IMR-90 (cell line): ENCODE measurements at places on chromosomes 7 and 10. TPM values are rescaled to one million over a fixed set of nuclear protein-coding genes. Genes with fewer than 3 reads are reported as not detected.

- DNase-seq = no peak
Observed at GRCh38 chr7:50491209-50491608, 41.1 kb upstream of the FIGNL1 start.

DNA sequence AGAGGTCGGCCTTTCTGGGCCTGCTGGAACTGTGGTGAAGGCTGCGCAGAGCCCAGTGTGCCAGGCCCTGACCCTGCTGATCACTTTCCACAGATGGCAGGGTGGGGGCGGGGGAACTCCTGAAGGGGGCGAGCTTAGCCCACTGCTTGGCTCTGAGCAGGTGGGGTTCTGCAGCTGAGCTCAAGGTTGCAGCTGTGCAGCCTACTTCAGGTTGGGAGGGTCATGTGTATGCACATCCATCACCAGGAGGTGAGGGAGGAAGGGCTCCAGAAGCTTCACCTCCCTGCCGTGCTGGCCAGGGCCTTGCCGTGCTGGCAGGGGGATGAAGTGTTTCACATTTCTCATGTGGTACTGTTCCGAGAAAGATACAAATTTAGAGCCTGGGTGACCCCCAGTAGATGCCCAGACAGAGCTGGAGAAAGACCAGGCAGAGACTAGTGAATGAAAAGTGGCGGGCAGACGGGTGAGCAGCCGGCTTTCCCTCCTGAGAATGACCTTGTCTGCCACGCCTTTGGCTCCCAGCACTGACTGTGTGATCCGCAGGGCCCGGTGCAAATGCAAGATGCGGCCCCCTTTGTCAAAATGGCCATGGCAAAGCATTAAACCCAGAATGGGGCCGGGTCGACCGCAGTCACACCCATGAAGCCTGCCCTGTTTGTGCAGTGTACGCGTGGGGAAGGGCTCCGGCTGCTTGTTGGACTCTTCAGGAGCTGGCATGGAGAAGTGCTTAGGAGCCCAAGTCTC lies 25.2 kb downstream of the FAM241B start:
- no peak for DNase-seq

DNA sequence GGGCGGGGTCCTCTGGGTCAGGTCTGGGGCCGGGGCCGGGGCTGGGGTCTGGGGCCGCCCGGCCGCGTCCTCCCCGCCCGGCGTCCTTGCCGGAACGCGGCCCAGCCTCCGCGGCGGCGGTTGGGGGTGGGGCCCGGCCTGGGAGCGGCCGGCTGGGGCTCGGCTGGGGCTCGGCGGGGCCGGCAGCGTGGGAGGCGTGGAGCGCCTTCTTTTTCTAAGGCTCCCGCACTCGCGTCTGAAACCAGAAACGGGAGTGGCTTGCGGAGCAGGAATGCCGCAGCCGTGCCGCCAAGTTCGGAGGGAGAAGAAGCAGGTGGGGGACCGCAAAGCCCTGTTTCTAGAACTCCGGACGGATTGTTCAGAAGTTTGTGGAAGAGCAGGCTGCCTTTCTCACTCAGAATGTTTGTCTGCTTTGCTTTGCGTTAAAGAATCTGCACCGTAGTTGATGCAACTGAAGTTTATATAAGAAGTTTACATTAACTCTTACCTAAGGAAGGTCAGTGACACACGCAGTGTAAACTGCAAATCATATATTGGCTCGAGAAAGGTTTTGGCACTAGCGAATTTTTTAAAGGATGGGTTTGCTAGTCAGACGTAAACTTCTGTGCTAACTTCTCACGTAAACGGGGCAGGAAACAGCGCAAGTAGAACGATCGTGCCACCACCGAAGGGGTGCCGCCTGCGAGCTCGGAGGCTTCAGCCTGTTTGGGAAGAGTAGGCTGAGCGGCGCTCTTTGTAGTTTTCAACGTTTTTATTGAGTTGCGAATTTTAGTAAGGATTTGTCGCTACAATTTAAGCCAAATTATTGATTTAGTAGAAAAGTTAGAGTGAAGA lies 729 bp downstream of the DNAJB6 start:
- DNase-seq = peak; percentile 67

The INSYN2A gene
- total RNA-seq = under 0.01 and 0.18 TPM in 2 replicates
